ENCODE measurements at places on chromosomes 1 and 21. TPM values are rescaled to one million over a fixed set of nuclear protein-coding genes. Genes with fewer than 3 reads are reported as not detected.

GRCh38 chr1:235317168-235317567, 10.8 kb downstream of the ARID4B start:
- DNase-seq: no peak

GRCh38 chr1:111770916-111771315, 15.2 kb downstream of the DDX20 start:
- no peak for DNase-seq

DNA sequence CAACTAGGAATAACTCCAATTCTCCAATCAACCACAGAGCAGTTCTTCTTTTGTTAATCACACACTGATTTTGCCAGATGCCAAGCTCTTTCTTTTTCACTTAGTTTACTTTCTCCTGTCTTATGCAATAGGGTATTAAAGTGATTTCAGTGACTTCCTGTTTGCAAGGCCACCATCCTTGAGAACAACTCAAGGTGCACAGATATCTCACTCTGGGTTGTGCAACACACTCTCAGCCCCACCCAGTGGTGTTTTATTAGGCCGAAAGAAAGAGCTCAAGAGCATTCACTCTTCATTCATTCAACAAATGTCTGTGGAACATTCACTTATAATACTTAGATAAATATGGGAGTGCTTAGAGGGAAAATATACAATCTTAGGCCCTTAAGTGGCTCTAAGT, 352.5 kb downstream of the ZNF326 start:
- no peak for DNase-seq

- no peak for DNase-seq
Observed at GRCh38 chr1:112772781-112773180, 57.6 kb upstream of the PPM1J start.

- no peak for DNase-seq
Observed at GRCh38 chr1:9721606-9722377, 70.3 kb downstream of the PIK3CD start.

Gene KRTCAP2
- 159 TPM for total RNA-seq

DNA sequence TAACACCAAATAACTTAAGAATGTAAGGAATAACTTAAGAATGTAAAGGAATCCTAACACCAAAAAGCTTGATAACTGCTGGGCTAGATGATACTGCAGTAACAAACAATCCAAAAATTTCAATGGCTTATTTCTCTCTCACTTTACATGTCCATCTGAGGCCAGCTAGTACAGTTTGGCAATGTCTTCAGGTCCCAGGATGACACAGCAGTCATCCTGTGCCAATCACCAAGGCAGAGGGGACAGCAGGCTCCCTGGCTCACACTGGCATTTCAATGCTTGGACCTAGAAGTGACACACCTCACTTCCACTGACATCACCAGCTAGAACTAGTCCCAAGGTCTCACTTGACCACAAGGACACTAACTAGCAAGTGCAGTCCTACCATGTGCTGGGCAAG, 15.3 kb downstream of the DNAJC11 start:
- DNase-seq: no peak

GRCh38 chr1:229693129-229693900, 67.3 kb downstream of the URB2 start:
- no peak for DNase-seq

DNA sequence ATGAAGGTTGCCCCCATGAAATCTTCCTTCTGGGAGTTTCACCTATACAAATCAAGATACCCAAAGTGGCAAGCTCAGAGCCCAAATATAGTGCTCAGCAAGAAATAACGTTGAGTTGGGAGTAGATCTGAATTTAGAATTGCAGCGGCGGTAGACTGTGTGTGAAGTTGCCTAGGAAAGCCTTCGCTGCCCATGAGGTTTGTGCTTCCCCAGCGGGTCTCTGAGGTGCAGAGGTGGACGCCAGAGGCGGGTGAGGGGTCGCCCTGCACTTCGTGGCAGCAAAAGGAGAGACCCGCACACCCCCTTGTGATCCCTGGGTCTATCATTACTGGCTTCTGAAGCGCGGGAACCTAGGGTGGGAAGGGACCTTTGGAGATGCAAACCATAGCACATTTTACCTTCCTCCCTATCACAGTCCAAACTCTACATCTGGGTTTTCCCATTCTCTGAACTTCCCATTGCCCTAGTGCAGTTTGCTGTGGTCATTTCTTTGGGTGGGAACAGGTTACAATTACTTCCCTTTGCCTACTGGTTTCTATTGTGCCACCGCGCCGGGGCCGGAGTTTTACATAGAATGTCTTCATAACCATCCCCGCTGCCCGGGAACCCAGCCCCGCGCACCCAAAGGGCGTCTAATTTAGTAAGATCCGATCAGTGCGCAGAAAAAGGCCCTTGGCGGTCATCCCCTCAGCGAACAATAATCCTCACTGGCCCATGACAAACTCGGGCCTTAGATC, 5.2 kb downstream of the TBX15 start:
- no peak for DNase-seq

- DNase-seq: no peak
Observed at GRCh38 chr1:5297886-5298239, 643.5 kb downstream of the AJAP1 start.

Gene KRTAP13-2
- not detected for total RNA-seq

- no peak for DNase-seq
Observed at GRCh38 chr1:206066479-206067171, 13.7 kb downstream of the RHEX start.

- DNase-seq: no peak
Observed at GRCh38 chr1:91784191-91784590, 101.8 kb downstream of the TGFBR3 start.

- DNase-seq: no peak
Observed at GRCh38 chr1:154663471-154664060, 55.6 kb upstream of the ADAR start.

Gene PTPN14
- 136 TPM for total RNA-seq

Gene CFHR3
- not detected for total RNA-seq

DNA sequence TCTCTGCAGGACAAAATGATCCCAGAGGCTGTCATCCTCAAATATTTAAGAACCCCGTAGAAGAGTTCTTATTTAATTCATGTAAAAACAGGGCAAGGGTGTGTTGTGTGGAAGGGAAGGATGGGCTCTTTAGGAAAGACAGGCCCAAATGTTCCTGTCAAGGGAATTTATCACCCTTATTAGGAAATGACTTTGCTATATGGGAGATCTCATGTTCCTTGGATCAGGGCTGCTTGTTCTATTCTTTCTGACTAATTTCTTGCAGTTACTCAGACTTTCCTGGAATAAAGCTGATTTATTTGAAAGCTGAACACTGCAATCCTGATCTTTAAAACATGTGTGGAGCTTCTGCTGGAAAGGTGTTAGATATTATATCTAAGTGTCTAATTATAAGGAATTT, 72.8 kb downstream of the SELENOF start:
- no peak for DNase-seq

DNA sequence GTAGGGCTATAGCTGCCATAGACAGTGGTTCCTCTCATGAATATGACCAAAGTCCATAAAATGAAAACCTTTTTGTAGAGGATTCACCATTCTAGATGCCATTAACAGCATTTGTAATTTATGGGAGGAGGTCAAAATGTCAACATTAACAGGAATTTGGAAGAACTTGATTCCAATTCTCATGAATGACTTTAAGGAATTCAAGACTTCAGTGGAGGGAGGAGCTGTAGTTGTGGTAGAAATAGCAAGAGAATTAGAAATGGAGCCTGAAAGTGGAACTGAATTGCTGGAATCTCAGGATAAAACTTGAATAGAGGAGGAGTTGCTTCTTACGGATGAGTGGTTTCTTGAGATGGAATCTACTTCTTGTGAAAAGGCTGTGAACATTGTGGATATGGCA, 65.4 kb upstream of the ESRRG start:
- no peak for DNase-seq

DNA sequence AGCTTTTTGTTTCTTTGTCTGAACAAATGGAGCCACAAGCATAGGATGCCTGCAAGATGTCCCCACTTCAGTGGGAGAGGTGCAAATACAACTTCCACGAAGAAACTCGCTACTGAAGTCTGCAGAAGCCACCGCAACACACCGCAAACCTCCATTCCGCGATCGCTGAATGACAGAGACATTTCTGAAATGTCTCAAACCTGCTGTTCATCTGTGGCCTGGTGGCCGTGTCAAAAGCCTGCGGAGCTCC, 1.0 kb downstream of the TP53BP2 start:
- no peak for DNase-seq

- DNase-seq: no peak
Observed at GRCh38 chr1:91797164-91797563, 88.8 kb downstream of the TGFBR3 start.

GRCh38 chr21:44271558-44272283, 10.0 kb upstream of the DNMT3L start:
- DNase-seq: peak; percentile 68

Data from chondrocyte (in vitro differentiated cells).